Cardiac muscle cell (in vitro differentiated cells and primary cell): ENCODE measurements at places on chromosomes 6 and 20. TPM values are rescaled to one million over a fixed set of nuclear protein-coding genes. Genes with fewer than 3 reads are reported as not detected.

- no peaks in the 10 kb centered on the region for H3K27me3 ChIP-seq
- H3K27ac ChIP-seq, result no peak overlapping the region
- H3K4me1 ChIP-seq, result peaks cover 5% of the 10 kb centered on the region
- H3K36me3 ChIP-seq, result no peaks in the 10 kb centered on the region
These were observed 283.1 kb downstream of the PREX1 start for GRCh38 chr20:48544402-48545339.

DNA sequence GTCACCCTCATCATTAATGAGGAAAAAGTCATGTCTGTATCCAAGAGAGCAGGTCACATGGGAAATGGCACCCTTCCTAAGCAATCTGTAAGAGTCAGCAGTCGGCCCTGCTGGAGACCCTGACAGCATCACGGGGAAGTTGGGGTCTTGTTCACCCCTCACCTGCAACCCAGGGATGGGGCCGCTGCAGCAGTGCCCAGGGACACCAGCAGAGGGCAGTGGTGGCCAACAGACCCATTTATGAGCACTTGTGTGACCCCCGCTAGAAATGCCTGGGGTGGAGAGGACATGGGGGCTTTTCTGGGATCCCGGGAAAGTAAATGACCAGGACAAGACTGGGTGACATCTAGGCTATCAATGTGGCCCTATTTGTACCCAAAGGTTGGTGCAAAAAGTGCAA is 35.9 kb downstream of the ANKRD60 start:
- H3K4me1 ChIP-seq, result no peaks in the 10 kb centered on the region
- no peak overlapping the region for H3K4me3 ChIP-seq
- H3K27ac ChIP-seq, result no peak overlapping the region

DNA sequence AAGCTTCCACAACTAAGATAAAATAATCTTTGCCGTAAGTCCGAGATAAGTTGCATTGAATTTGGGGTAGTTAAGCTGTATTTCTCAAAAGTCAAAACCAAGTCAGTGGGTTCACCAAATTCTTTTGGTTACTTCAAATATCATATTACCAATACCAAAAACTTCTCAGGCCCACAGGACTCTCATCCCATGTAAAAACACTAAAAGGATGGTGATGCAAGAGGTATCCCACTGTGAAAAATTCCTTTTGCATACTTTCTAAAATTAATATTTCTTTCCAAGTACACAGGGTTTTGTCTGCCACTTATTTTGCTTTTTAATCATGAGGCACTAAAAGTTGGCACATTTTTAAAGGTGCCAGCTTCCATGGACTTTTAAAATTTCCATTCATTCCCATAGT is 151.3 kb downstream of the GJA10 start:
- no peaks in the 10 kb centered on the region for H3K4me1 ChIP-seq
- H3K36me3 ChIP-seq, result no peaks in the 10 kb centered on the region
- H3K27ac ChIP-seq, result no peak overlapping the region
- H3K4me3 ChIP-seq, result no peak overlapping the region

DNA sequence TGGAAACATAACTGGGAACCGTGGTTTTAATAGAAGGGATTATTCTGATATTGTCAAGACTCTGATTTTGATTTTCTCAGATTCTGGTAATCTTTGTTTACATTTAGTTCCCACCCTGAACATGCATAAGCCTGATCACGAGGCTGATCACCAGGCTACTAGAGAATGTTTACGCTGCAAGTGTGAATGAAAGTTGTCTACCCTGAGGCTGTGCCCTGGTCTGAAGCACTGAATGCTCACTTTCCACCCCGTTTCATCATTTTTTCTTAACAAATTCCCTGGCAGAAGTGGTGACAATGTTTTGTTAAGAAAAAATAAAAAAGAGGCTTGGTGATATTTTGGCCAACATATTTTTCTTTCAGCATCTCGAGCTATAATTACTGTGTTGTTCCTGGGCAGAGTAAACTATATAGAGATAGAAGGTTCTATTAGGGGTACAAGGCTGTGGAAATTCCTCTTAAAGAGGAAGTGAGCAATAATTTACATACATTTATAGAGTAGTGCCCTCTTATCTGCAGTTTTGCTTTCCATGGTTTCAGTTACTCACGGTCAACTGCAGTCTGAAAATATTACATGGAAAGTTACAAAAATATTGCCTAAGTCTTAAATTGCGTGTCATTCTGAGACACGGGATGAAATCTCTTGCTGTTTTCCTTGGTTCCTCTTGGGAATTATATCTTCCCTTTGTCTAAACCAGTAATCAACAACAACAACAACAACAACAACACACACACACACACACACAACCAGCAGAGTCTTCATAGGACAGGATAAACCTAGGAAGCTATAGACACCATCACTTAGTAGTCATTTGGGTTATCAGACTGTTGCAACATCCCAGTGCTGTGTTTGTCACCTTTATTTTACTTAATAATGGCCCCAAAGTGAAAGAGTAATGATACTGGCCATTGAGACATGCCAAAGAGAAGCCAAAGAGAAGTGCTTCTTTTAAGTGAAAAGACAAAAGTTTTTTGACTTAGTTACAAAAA is 566.6 kb upstream of the CITED2 start:
- no peaks in the 10 kb centered on the region for H3K36me3 ChIP-seq
- peaks cover 9% of the 10 kb centered on the region for H3K4me1 ChIP-seq
- no peak overlapping the region for H3K4me3 ChIP-seq
- no peak for DNase-seq
- H3K27me3 ChIP-seq, result no peaks in the 10 kb centered on the region

- no peaks in the 10 kb centered on the region for H3K27me3 ChIP-seq
- H3K36me3 ChIP-seq, result peaks cover 2% of the 10 kb centered on the region
- H3K4me3 ChIP-seq, result no peak overlapping the region
- peaks cover 18% of the 10 kb centered on the region for H3K4me1 ChIP-seq
These were observed 93.3 kb downstream of the CAP2 start for GRCh38 chr6:17486680-17487079.

- H3K4me3 ChIP-seq, result no peak overlapping the region
- DNase-seq, result no peak
- H3K27me3 ChIP-seq, result no peaks in the 10 kb centered on the region
- H3K36me3 ChIP-seq, result no peaks in the 10 kb centered on the region
- H3K27ac ChIP-seq, result no peak overlapping the region
These were observed 278.4 kb downstream of the CDH26 start for GRCh38 chr20:60236613-60237012.

DNA sequence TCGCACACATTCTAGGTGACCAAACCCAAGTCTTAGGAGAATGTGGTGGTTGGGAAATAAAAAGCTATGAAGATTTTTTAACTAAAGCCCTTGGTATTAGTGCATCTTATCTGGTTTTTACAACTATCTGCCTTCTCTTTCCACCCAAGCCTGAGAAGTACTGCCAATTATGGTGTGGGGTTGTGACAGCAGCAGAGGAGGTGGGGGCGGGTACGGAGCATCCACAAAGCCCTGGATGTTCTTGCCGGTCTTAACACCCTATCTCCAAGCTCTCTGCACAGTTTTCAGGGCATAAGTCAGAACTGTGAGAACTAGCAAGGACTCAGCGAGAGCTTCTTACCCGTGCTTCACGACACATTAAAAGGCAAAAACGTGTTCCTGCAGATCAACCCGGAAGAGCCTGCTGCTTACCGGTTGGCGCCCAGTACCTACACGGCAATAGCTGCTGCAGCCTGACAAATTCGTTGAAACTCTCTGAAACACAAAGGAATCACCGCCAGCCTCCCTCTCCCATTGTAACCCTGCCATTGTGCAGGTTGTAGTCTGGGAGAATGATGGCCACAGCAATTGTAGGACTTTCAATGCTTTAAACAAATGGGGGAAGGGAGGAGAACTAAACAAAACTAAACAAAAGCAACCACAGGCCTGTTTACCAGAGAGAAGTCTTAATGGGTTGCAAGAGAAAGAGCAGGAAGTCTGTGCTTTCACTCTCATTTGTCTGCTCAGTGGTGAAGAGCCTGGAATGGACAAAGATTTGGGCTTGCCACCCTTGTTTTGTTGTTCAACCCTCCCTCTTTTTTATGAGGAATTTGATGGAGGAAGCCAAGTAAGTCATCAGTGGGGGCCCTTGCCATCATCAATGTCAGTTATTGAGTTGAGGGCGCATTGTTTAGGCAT is 461.0 kb upstream of the JARID2 start:
- peak; percentile 24 for DNase-seq
- no peak overlapping the region for H3K4me3 ChIP-seq
- no peaks in the 10 kb centered on the region for H3K36me3 ChIP-seq
- H3K4me1 ChIP-seq, result peaks cover 7% of the 10 kb centered on the region
- no peaks in the 10 kb centered on the region for H3K27me3 ChIP-seq

GRCh38 chr6:107272246-107272645 is 156.9 kb upstream of the BEND3 start:
- no peaks in the 10 kb centered on the region for H3K36me3 ChIP-seq
- no peak for DNase-seq
- peaks cover 31% of the 10 kb centered on the region for H3K4me1 ChIP-seq
- peak overlapping the region; percentile 84 for H3K27ac ChIP-seq
- no peak overlapping the region for H3K4me3 ChIP-seq

GRCh38 chr6:90536520-90536919 is 50.4 kb downstream of the MAP3K7 start:
- H3K4me3 ChIP-seq, result no peak overlapping the region
- H3K36me3 ChIP-seq, result peaks cover 9% of the 10 kb centered on the region
- DNase-seq, result peak; percentile 28
- H3K27me3 ChIP-seq, result no peaks in the 10 kb centered on the region
- H3K4me1 ChIP-seq, result peaks cover 34% of the 10 kb centered on the region
- peak overlapping the region; percentile 77 for H3K27ac ChIP-seq

DNA sequence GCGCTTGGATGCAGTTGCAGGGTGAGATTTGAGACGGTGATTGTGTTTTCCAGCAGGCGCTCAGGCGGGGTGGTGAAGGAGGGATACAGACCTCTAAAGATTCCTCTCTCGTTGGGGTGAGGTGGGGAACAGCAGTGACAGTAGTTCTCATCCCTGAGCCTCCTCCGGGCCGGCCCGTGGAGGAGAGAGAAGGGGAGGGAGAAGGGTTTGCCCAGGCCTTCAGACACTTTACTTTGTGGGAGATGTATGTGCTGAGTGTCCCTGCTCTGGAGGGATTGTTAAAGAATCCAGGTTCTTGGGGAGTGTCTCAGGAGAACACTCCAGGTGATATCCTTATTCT is 41.0 kb downstream of the PSMB9 start:
- no peaks in the 10 kb centered on the region for H3K36me3 ChIP-seq
- DNase-seq, result no peak
- peak overlapping the region; percentile 60 for H3K4me3 ChIP-seq
- H3K4me1 ChIP-seq, result no peaks in the 10 kb centered on the region

- no peak overlapping the region for H3K4me3 ChIP-seq
- no peaks in the 10 kb centered on the region for H3K36me3 ChIP-seq
These were observed 21.9 kb upstream of the CD2AP start for GRCh38 chr6:47455533-47456209.

DNA sequence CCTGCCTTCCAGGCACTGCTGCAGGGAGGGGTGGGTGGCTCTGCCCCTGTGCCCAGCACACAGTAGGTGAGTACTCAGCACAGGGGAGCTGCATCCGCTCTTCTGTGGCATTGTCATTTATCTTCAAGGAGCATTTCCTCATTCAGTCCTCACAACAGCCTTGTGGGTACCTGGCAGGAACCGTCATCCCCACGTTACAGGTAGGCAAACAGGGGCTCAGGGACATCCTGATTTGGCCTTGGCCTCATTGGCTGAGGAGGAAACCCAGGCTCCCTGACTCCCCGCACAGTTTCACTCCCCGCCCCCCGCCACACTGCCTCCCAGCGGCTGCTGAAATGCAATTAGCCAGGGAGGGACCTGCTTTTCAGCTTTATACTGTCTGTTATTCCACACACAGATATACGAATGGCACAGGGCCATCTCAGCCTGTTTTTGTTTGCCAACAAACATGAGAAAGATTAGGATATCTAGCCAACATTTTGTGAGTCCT is 24.2 kb upstream of the PNPLA1 start:
- DNase-seq, result no peak
- no peaks in the 10 kb centered on the region for H3K4me1 ChIP-seq
- no peaks in the 10 kb centered on the region for H3K27me3 ChIP-seq
- no peaks in the 10 kb centered on the region for H3K36me3 ChIP-seq

GRCh38 chr6:81366972-81367371 is 385.5 kb downstream of the TENT5A start:
- no peaks in the 10 kb centered on the region for H3K4me1 ChIP-seq
- H3K4me3 ChIP-seq, result no peak overlapping the region
- no peaks in the 10 kb centered on the region for H3K27me3 ChIP-seq
- H3K27ac ChIP-seq, result no peak overlapping the region

DNA sequence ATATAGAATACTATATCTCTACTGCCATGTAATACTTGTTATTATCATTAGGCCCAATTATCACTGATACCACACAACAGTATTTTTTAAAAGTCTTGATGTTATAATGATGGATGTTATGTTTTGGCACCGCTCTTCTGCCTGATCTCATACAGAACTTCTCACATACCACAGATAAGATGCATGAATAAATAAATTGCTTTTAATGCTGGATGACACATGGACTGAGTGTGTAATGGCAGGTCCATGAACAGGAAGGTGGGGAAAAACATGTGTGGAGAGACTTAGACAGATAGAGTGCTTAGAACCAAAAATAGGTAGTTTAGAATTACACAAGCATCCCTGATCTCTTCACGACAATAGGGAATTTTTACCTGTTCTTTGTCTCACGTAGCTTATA is 258.4 kb upstream of the MARCKS start:
- H3K27me3 ChIP-seq, result peaks cover 3% of the 10 kb centered on the region
- no peak overlapping the region for H3K27ac ChIP-seq
- H3K4me1 ChIP-seq, result peaks cover 19% of the 10 kb centered on the region

GRCh38 chr6:75493400-75494064 is at the start of gene FILIP1:
TSS of gene FILIP1 (minus strand) at chr6:75493800. CDS start at chr6:75414972, 78,828 bp downstream.
- DNase-seq, result peak; percentile 77
- peak within 1 kb of the TSS; percentile 98 for H3K27ac ChIP-seq
- H3K36me3 ChIP-seq, result no peaks in the 10 kb centered on the region
- H3K27me3 ChIP-seq, result no peaks in the 10 kb centered on the region
- H3K4me1 ChIP-seq, result peaks cover 30% of the 10 kb centered on the region
- peak within 1 kb of the TSS; percentile 64 for H3K4me3 ChIP-seq

GRCh38 chr6:15023448-15023847 is 222.4 kb upstream of the JARID2 start:
- H3K4me1 ChIP-seq, result no peaks in the 10 kb centered on the region
- no peak overlapping the region for H3K27ac ChIP-seq
- no peaks in the 10 kb centered on the region for H3K36me3 ChIP-seq

Gene LY6G6C
- total RNA-seq, result not detected in 2 replicates

Gene TMEM200A
- 0.12 and 0.18 TPM in 2 replicates for total RNA-seq

Gene MYCT1
- total RNA-seq, result 0.21 TPM in 1 of 2 replicates, not detected in the other

Gene GABRR1
- total RNA-seq, result not detected in 2 replicates
